ENCODE measurements at places on chromosomes 2 and 18.

GRCh38 chr2:45450634-45451033, 160.4 kb downstream of the SRBD1 start:
- DNase-seq: no peak

GRCh38 chr2:219441451-219442255, 7.0 kb downstream of the SPEG start:
- peak; percentile 64 for DNase-seq

DNA sequence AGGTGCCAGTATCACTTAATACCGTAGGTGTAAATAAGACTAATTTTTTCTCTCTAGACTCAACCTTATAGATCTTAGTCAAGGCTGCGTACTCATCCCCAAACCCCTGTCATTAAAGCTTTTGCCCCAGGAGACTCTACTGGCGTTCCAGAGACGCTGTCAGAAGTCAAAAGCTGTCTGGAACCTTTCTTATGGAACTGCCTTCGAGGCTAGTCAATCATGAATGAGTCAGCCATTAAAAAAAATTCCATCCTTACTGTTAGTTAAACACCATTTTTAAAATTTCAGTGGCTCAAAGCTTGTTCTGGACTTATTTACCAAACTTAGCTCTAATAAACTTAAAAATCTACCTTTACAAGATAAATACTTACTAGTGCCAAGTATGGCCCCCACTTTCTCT, 52.1 kb downstream of the SPRED2 start:
- no peak for DNase-seq

GRCh38 chr2:120243211-120243610, 9.4 kb upstream of the RALB start:
- no peak for DNase-seq

- no peak for DNase-seq
These were observed 1231.0 kb downstream of the DSC3 start for GRCh38 chr18:29811519-29811918.

- no peak for DNase-seq
These were observed 32.2 kb downstream of the DGKD start for GRCh38 chr2:233386382-233387041.

DNA sequence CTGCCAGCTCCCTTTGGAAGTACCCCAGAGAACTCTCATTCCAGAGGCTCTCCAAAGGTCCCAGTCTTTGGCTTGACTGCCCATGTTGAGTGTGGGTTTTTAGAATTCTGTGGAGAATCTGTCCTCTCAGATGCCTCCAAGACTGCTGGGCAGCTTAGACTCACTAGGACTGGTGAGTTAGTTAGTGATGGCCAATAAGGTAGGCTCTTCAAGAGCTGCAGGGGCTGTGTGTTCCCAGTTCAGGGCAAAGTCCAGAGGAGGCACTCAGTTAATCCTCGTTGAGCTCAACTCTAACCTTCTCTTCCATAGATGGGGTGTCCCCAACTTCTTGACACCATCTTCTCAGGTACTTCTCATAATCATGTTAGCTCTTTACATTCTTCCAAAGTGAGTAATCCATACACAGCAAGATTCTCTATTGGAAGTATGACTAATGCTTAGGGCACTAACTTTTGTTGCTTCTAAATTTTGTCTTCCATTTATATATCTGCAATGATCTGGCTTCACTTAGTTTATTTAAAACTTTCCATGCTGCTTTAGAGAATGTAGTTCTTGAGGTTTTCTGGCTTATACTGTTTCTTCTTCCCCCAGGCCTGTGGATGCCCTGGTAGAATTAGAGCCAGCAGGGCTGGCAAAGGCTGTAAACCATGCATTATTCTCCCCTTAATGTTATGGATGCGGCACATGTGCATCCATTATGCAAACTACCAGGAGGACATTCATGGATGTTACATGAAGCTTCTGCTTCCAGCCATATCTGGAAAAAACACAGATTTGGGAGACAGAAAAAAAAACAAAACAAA, 88.9 kb downstream of the POLE4 start:
- DNase-seq: no peak

GRCh38 chr18:63962137-63962536, 7.7 kb upstream of the SERPINB8 start:
- DNase-seq: no peak

DNA sequence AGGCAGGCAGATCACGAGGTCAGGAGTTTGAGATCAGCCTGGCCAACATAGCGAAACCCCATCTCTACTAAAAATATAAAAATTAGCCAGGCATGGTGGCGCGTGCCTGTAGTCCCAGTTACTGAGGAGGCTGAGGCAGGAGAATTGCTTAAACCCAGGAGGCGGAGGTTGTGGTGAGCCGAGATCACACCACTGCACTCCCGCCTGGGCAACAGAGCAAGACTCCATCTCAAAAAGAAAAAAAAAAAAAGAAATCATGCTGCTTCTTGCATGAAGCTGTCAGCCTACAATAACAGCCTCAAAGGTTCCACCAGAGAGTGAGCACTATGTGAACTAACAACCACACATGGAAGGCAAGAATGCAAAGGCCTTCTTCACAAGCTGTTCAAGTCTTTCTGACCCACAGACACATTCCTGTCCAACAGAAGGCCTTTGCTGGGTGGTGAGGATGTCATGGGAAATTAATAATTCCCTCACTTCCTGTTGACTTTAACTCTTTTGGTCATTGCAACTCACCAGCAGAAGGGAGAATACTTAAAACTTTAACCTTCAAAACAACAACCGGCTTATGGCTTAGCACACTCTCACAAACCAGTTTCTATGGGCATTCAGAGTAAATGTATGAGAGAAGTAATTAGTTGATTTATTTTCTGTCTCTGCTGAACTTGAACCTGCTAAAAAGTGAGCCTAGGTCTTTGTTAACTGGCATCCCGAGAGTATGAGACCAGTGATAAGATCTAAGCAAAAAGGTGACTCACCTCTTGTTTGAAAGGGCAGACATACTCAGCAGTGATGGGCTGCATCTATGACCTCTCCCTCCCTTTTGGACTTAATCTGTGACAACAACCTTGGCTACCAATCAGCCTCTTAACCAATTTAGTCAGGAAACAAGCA, 11.8 kb downstream of the PLEKHM3 start:
- no peak for DNase-seq

- no peak for DNase-seq
These were observed 71.5 kb upstream of the HNMT start for GRCh38 chr2:137892739-137893138.

- DNase-seq: no peak
These were observed 213.9 kb downstream of the PTH2R start for GRCh38 chr2:208620487-208620978.

DNA sequence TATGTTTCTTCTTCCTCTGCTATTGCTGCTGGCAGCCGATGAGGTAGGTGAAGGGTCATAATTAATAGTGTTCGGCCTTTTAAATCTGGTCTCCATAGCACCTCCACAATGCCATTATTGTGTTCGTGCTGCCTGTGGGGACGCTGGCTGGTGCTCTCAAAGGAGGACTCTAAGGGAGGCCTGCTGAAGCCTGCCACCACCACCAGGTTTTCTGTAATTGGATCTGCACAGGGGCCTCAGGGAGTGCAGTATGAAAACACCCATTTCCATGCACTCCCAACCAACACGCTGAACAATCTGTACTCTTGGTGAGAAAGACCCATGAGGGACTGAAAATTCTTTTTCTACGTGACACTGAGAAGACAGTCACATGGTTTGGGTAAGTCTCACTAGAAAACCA, 17.6 kb upstream of the CLIP4 start:
- no peak for DNase-seq

- DNase-seq: no peak
These were observed 294.5 kb upstream of the NT5C1B start for GRCh38 chr2:18883616-18884456.

DNA sequence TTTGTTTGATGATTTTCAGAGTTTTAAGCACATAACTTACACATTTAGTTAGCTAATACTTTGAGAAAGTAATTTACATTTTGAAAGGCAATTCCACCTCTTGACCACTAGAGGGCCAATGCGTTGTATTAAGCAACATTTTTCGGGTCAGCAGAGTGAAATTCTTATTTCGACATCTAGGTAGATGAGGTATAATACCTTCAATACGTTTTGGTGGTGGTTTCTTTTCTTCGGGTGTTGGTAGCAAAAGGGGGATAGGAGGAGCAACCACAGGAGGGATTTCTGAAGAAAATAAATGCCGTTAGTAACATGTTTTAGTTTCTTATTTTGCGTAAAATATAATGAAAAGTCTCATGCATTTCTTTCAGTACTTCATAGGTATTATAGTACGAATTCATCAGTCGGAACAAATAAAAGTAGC, 106.3 kb downstream of the TTN start:
- DNase-seq: no peak

GRCh38 chr2:205390866-205391265, 291.4 kb upstream of the NRP2 start:
- DNase-seq: no peak

DNA sequence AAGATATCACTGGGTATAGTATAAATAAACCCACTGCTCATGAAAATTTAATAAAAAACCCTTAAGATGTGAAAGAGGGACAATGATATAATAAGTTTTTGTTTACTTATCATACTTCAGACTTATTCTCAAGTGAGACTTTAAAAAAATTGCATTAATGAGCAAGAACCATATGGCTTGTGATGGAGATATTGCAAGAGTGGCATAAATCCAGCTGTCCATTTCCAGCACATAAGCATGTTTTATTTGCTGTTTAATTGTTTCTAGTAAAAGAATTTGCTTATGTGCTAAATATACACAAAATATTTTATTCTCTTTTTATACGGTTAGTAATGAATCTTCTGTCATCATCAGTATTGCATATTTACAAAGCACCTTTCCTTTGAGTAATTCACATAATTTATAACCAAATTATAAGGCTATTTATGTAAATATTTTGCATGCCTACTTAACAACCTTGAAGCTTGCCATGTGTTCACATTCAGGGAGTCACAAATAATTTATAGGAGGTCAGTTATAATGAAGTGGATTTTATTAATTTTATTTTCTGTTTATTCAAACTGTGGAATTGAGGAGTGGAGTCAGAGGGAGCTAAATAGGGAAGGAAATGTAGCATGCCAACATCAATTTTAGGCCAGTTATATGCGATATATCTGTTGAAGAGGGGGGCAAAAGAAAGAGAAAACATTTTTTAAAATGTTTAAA, 318.5 kb upstream of the CWC22 start:
- DNase-seq: no peak

- no peak for DNase-seq
These were observed 44.4 kb downstream of the EXOC6B start for GRCh38 chr2:72781480-72781879.

GRCh38 chr18:28999726-29000125, 822.8 kb upstream of the CDH2 start:
- DNase-seq: no peak

DNA sequence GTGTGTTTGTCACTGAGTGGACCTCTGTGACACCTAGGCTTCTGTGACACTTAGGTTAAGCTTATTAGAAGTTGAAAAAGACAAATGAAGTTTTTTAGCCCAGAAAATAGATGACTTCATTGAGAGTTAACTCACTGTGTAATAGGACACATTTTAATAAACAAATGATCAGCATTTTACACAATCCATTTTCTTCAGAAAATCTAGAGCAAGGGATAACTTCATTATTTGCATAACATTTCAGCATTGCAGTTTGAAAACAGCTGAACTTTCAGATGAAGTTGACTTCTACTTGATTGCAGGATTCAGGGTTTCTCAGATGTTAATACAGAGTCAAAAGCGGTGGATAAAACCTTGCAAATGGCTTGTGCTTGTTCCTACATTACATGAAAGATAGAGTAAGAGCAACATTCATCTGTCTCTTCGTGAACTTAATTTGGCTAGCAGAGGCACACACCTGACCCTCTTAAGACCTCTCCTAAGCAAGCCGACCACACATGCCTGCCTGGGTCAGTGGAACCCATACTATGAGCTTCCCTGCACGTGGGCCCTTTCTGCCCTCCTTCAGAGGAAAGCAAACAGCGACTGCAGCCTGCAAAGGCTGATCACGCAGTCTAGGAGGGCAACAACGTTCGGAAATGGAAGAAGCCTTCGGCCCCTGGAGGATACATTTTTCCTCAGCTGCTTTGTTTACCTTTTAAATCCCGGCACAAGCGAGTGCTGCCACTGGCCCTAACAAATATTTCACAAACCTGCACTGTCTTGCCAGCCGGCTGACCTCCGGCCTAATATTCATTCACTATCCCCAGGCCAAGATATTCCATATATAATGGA, 16.6 kb downstream of the ITGB1BP1 start:
- DNase-seq: no peak

GRCh38 chr2:191081411-191082155, 67.6 kb upstream of the STAT1 start:
- DNase-seq: no peak

DNA sequence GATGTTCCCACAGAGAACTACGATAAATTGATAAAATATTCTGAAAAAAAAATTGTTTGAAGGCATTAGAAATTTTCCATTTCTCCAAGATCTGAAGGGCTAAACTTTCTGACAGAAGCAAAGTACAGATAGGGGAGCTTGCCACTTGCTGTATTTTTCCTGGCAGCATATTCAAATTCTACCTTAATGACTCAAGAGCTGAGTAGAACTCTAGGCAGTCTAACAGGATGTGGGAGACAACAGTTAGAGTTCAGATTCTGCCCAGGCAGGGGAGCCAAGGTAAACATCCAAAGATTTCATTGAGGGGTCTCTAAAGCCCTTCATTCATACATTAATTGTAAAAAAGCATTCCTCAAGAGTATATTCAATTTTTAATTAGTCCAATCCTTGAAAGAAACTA, 46.0 kb upstream of the RIT2 start:
- no peak for DNase-seq

DNA sequence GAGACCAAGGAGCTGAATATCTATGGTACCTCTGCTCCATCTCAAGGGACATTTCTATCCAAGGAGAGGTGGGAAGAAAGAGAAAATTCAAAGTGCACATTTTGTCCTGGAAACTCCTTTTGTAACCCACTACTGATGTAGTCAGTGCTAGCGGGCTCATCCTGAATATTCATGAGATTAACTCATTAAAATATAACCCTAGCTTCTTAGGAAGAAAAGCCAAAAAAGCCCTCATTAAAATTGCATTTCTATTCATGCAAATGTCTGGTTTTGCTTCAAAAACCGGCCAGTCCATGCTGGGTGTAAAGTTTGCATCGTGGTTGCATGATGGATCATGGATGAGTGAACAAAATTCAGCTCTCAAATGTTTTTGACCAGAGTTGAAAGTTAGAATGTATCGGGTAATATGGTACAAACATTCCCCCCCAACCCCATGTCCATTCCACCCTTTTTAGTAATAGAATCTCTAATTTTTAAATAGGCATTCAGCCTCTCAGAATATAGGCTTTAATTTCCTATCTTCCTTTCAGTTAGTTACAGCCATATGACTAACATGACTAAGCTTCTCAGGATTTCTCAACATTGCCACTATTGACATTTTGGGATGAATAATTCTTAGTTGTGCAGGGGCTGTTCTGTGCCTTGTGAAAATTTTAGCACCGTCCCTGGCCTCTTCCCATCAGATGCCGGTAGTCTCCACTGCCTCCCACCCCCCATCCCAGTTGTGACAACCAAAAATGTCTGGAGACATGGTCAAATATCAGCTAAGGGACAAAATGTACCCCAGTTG, 104.2 kb upstream of the RND3 start:
- no peak for DNase-seq

GRCh38 chr2:24885221-24886125, 34.6 kb downstream of the ADCY3 start:
- no peak for DNase-seq

- DNase-seq: no peak
These were observed 23.9 kb upstream of the CEP68 start for GRCh38 chr2:65032019-65032975.
